ENCODE measurements at places on chromosomes 1 and 21.

DNA sequence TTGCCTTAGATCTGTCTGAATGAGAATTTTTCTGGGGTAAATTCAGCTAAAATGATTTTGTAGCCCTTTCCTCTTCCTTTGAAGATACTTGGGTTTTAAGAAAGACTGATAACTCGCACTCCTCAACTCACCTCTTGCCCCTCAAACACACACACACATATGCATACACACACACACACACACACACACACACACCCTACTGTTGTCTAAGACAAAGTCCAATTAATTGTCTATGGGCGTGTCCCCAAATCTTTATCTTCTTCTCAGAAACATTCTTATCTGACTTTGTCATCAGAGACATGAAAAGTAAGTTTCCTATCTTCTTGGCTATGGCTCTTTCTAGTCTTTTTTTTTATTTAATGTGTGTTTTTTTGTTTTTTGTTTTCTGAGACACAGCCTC lies 36.1 kb upstream of the SMYD2 start:
- no peak for DNase-seq

GRCh38 chr1:15707239-15707925 lies 23.3 kb downstream of the PLEKHM2 start:
- DNase-seq = no peak

- DNase-seq = no peak
Observed at GRCh38 chr1:231241750-231242149, 738 bp downstream of the GNPAT start.

GRCh38 chr1:238681451-238681850 lies 704.9 kb upstream of the CHRM3 start:
- no peak for DNase-seq

DNA sequence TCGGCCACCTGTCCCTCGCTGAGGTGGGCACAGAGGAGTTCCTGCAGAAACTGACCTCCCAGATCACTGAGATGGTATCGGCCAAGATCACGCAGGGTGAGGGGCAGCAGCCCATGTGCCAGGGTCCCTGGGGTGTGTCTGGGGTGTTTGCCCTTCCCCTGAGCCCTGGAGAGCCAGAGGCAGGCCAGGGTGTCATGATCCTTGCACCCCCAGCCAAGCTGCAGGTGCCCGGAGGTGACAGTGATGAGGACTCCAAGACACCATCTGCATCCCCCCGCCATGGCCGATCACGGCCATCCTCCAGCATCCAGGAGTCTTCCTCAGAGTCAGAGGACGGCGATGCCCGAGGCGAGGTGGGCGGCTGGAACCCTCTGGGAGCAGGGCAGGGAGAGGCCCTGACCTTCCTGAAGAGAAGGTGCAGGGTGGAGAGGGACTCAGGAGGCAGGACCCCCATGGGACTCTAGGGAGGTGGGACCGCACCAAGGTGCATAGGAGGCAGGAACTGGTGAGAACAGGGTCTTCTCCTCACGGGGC lies 69.5 kb downstream of the TRIM11 start:
- no peak for DNase-seq

- DNase-seq = no peak
Observed at GRCh38 chr1:39116860-39117728, 87.4 kb upstream of the MACF1 start.

GRCh38 chr1:34380526-34381124 lies 203.9 kb downstream of the C1orf94 start:
- no peak for DNase-seq

All from activated T-cell treated with anti-CD3 and anti-CD28 coated beads, Interleukin-2, amount 50 U/mL, for 48 hours (primary cell).